NCI-H1105 treated with DMSO at 0.1 percent for 48 hours (cell line): ENCODE measurements at places on chromosomes 7 and 10.

DNA sequence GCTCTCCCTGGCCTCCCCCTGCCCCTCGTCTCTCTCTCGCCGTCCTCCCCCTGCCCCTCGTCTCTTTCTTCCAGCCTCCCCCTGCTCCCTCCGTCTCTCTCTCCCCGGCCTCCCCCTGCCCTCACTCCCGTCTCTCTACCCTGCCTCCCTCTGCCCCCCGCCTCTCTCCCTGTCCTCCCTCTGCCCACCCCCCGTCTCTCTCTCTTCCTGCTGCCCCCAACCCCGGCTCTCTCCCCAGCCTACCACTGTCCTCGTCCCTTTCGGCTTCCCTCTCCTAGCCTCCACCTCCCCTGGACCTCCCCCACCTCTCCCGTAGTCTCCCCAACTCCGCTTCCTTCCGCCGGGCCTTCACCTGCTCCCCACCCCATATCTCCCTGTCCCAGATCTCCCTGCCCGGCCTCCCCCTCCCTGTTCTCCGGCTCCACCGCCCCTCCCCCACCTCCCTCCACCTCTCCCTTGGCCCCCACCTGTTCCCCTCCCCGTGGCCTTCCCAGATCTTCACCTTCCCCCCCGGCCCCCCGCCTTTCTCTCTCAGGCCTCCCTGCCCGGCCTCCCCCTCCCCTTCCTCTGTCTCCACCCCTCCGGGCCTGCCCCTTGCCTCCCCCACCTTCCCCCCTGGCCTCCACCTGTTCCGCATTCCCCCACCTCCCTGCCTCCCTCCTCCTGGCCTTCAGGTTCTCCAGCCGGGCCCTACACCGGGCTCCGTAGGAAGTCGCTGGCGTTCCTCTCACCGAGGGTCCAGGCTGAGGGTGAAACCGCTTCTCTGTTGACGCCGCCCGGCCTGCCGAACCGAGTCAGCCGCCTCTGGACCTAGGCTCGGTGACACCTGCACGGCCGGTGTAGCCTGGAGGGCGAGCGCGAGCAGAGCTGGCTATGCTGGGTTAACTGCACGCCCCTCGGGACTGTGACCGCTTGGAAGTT, 1.2 kb downstream of the GET4 start:
- peak; percentile 4 for DNase-seq

GRCh38 chr7:38195804-38196595, 18.0 kb downstream of the STARD3NL start:
- DNase-seq: no peak

DNA sequence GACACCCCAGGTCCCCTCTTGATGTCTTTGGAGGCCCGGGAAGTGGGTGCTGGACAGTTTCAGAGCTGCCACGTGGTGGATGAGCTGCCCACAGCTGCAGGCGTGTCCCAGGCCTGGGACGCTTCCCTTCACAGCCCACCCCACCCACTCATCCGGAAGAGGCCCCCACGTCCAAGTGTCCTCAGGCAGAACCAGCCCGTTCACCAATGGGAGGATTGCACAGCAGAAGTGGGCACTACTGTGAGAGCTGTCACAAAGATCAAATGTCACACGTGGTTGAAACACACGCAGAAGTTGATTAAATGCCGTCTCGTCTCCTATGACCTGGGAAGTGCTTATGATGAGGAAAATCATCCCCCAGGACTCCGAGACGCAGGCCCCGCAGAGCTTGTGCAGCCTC, 52.9 kb downstream of the STK32C start:
- DNase-seq: no peak

GRCh38 chr7:141431140-141431479, 120.1 kb upstream of the AGK start:
- DNase-seq: no peak

DNA sequence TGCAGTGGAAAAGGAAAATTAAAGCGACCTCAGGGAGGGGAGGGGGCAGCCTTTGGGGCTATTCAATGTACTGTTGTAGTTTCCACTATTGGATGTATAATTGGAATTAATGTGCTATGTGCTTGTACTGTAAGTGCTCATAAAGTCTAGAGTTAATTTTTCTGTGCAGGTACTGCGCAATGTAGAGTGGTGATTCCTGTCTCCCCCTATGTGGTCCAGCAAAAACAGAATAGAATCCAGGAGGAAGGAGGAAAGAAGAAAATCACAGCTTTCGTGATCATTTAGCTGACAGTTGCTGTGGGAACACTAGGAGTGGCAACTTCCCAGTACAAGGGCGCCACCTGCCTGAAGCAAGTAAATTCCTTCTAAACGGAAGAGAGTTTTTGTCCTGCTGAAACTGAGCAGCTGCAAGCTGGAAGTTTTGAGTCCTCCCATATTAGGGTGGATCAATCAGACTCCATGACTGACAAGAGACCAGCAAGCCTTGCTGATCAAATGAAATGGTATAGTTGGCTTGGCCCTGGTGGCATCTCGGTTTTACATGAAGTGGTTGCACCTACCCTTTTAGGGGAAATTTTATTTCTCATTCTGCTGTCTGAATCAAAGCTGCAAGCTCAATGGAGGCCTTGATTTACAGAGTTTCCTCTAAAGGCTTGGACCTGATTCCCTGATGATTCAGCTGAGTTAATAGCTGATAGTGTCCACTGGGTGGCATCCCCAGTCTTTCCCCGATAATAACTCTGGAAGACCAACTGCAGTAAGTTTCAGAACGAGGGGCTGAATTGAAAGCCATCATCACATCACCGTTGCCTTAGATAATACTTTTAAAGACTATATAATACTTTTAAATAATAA, 299.8 kb downstream of the HGF start:
- DNase-seq: peak; percentile 68

GRCh38 chr10:9097206-9097990, 1042.9 kb downstream of the GATA3 start:
- no peak for DNase-seq
